Nasal cavity respiratory epithelium epithelial cell of viscerocranial mucosa (primary cell): ENCODE measurements at places on chromosomes 6 and 20. TPM values are rescaled to one million over a fixed set of nuclear protein-coding genes. Genes with fewer than 3 reads are reported as not detected.

Gene CSNK2B
- 48.2 and 76.9 TPM in 2 replicates for total RNA-seq

Gene CAPN11
- total RNA-seq: not detected in 2 replicates

Gene NFKBIL1
- 25.8 and 52.3 TPM in 2 replicates for total RNA-seq

Gene HINT3
- 28.7 and 33.2 TPM in 2 replicates for total RNA-seq
